Astrocyte (in vitro differentiated cells and primary cell): ENCODE measurements at places on chromosomes 5 and 9. TPM values are rescaled to one million over a fixed set of nuclear protein-coding genes. Genes with fewer than 3 reads are reported as not detected.

Gene PCDHGC3
- 84.7 and 100.0 TPM in 2 replicates for total RNA-seq

DNA sequence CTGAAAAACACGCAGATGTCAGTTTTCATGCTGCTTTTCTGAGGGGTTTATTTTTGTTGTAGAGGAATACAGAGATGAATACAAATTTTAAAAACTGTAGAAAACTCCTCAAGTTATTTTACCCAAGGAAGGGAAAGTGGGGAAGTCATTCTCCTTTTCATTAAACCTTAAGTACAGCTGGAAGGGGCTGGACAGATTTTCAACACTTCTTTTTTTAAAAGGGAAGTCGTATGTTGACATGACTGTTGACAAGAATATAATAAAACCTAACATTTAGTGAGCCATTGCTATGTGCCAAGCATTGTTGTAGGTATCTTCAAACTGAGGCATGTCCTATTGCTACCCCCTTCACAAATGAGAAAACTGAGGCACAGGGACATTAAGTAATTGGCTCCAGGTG, 235.7 kb upstream of the ELL2 start:
- DNase-seq: no peak

- DNase-seq: no peak
Observed at GRCh38 chr5:175715627-175716522, 58.0 kb downstream of the HRH2 start.

Gene CARTPT
- total RNA-seq: not detected in 2 replicates

Gene MYOT
- total RNA-seq: not detected in 2 replicates

- DNase-seq: no peak
Observed at GRCh38 chr5:67249590-67249895, 52.9 kb upstream of the CD180 start.

GRCh38 chr5:60447488-60447920, 252.5 kb downstream of the DEPDC1B start:
- DNase-seq: no peak

Gene PCDHGB4
- 13.6 and 15.7 TPM in 2 replicates for total RNA-seq

DNA sequence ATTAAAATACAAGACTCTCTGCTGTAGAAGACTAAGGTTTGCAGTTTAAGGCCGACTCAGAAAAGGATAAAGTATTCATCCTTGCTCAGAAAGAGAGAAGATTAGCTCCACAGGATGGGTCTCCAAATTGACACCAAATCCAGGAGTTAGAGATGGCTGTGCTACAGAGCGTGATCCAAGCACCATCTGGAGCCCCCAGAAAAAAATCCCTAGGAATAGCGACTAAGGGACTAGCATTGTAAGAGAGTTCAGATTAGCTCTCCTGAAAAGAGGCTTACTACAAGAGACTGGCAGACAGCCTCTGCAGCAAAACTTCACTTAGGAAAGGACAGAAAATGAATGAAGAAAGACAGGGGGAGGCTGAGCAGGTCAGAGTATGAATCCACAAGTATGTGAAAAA, 3.7 kb downstream of the SIL1 start:
- no peak for DNase-seq

GRCh38 chr9:136741883-136742571, 713 bp downstream of the LCN10 start:
- no peak for DNase-seq

GRCh38 chr9:78856144-78856543, 559.2 kb downstream of the PSAT1 start:
- DNase-seq: peak; percentile 80

- peak; percentile 47 for DNase-seq
Observed at GRCh38 chr9:80605129-80605528, 1033.4 kb downstream of the TLE4 start.

Gene FAXDC2
- total RNA-seq: 3.6 and 3.7 TPM in 2 replicates

GRCh38 chr5:79133657-79134451, 22.2 kb downstream of the BHMT start:
- peak; percentile 74 for DNase-seq

Gene FABP6
- 0.53 TPM in 1 of 2 replicates, not detected in the other for total RNA-seq

Gene NR2F1
- total RNA-seq: 4.3 and 5.1 TPM in 2 replicates

Gene FAM78A
- total RNA-seq: 0.73 and 1.1 TPM in 2 replicates
